SHP77 (cell line): ENCODE measurements at places on chromosomes 12 and 14.
A peak's percentile ranks its signal among the peaks of the same experiment; 100 is the strongest.

- no peak for DNase-seq
Observed at GRCh38 chr12:10197879-10198278, 14.8 kb upstream of the GABARAPL1 start.

DNA sequence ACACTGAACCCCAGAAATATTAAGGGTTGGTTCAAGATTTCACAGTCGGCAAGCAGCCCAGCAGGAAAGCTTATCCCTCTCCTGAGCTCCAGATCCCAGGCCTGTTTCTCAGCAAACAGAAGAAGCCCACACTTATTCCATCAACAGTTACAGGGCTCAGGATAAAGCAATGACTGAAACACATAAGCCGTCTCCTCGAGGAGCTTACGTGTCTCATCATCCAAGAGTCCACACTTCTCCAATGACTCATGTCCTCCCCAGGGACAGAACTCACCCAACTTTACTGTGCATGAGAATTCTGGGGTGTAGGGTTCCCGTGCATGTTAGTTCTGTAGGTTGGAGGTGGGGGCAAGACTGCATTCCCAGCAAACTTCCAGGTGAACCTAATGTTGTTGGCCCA, 31.2 kb downstream of the GSC start:
- no peak for DNase-seq

GRCh38 chr12:109759595-109759994, 46.0 kb downstream of the FAM222A start:
- DNase-seq: no peak

DNA sequence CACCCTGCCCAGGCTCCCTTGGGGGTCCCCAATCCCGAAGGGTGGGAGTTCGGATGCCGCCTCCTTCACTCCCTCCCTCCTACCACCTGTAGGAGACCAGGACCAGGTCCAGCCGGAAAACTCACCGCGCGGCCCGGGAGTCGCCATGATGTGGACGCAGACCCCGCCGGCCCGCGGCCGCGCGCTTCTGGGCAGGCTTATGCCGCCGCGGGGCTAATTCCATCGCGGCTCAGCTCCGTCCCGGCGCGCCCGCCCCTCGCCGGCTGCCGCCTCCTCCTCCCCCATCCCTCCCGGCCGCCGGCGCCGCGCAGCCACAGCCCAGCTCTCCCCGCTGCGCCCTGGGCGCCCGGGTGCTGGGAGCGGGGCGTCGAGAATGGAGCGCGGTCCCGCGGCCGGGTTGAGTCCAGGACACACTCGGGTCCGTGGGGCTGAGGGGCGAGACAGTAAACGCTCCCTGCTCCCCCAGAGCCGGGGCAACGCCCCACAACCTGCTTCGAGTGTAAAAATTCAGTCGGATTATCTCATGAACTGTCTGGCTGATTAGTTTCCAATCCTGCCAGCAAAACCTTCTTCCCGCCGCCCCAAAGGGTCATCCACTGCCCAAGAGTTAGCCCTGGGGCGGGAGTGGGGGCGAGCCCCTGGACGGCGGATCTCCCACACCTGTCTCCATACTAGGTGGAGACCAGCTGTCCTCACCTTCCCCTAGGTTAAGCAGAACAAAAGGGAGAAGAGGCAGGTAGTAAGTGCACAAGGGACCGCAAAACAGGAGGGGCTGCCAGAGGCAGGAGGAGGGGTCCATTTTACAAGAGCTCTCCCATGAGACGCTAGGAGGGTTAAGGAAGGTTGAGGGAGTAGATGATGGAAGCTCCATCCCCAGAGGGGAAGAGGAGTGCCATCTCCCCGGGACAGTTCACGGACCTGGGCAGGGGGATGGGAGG, at the start of gene ANO2:
Gene ANO2 (minus strand): TSS at position 189 of the 938 bp plus-strand sequence. CDS start 42 bp downstream, at position 147.
- no peak for DNase-seq

DNA sequence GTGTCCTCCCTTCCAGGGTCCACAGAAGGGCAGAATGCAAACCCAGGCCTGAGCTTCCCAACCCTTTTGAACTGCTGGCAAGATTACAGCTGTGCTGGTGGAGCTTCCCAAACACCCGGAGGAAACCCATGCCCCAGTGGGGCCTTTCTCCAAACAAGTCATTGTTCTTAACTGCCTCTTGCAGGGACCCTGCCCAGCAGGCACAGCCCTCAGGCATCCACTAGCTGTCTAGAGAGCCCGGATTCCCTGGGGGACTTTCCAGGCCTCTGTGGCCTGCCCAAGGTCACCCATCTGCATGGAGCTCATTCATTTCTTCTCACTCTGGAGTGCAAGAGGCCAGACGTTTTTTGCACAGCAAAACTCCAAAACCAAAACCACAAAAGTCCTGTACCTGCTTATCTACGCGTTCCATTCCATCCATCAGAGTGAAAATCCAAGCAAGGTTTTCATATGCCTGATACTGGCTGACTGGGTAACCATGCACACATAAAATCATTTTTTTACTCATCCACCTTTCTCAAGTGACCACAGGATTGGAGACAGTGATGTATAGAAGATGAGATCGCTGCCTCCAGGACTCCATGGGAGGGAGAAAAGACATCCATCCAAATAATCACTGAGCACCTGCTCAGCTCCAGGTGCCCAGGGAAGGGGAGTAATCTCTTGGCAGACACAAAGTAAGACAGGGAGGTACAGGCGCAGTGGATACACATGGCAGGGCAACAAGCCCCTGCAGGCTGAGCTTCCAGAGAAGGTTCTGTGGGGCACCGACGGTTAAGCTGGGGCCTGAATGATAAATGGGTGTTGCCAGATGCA, 17.2 kb upstream of the BDKRB2 start:
- DNase-seq: no peak

GRCh38 chr14:94888121-94888520, 118.2 kb upstream of the GSC start:
- DNase-seq: peak; percentile 2

DNA sequence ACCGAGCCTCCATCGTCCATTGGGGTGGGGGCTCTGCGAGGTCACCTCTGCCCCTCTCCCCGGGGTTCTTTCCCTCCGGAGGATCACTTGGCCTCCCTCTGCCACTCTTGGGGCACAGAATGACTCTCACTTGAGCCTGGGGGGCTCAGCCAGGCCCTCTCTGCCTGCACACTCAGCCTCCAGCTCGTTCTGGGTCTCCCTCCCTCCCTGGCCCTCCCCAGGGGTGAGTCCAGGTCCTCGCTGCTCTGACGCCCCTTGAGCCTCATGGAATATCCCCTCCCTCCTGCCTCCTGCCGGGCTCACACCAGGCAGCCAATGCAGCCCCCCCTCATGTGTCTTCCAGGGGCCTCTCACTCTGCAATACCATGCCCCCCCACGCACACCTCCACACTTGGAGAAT, 17.7 kb upstream of the SFSWAP start:
- no peak for DNase-seq

DNA sequence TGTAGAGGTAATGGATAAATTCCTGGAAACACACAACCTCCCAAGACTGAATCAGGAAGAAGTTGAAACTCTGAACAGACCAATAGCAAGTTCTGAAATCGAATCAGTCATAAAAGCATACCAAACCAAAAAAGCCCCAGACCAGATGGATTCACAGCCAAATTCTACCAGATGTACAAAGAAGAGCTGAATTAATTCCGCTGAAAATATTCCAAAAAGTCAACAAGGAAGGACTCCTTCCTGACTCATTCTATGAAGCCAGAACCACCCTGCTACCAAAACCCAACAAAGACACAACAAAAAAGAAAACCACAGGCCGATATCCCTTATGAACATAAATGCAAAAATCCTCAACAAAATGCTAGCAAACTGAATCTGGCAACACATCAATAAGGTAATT, 81.5 kb downstream of the SLC38A4 start:
- no peak for DNase-seq

GRCh38 chr12:54136844-54137580, 51.8 kb downstream of the SMUG1 start:
- no peak for DNase-seq

DNA sequence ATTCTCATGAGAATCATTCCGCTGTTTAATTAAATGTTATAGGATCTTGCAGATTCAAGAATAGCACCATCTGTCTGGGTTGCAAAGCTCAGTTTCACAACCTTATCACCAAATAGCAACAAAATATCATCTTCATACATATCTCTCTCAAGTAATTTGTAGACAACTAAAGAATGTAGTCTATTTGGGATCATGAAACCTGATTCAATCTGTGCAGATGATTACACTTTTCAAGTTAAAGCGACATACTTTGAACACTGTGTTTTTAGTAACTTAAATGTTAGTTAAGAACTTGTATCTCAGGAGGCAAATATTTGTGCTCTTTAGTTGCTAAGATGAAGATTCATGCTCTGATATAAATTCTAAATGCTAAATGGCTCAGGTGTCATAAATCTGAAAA, 14.8 kb downstream of the MED13L start:
- DNase-seq: no peak

GRCh38 chr12:10557329-10557728, 51.6 kb downstream of the EIF2S3B start:
- DNase-seq: no peak

- peak; percentile 69 for DNase-seq
Observed at GRCh38 chr12:54352022-54352531, 12.2 kb downstream of the GPR84 start.

DNA sequence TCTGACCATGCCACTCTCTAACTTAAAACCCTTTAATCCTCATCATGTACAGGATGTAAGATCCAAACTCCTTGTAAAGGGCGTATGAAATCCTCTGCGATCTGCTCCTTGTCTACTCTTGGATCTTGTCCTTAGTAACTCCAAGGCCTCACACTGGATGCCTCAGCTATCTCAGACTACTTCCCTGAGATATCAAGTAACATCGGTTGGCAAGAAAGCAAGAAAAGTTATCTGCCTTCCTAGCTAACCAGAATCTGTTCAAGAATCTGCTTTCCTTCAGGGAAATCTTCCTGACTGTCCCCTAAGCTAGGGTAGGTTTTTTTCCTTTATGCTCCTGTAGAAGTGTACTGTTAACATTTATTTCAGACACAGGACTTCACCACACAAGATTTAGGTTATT, 82.6 kb downstream of the TAOK3 start:
- no peak for DNase-seq
